ENCODE measurements at places on chromosomes 5 and 9.

DNA sequence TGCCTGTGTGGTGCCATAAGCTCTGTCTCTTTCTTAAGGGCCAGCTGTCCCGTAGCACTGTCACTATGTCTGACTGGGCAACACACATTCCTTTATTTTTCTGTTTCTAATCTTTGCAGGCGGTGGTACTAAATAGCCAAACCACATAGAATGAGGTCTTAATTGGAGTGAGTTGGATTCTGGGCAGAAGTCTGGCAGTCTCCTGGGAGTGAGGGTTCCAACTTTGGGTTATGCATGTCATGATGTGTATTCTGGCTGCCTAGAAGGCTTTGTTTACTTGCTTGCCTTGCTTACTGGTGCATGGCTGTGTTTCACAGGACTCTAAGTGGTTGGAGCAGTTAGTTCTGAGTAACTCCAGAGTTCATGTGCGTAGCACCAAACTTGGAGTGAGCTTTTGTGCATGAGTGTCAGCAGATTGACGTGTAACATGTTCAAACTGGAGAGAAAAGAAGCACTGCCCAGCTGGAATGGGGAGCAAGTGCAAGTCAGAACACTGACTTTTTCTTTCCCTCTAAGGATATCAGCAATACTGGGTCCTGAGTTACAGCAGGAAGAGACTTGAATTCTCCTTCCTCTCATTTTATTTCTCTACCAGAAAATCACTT, 185.8 kb downstream of the PCSK1 start:
- DNase-seq = no peak

- DNase-seq = no peak
Measured at GRCh38 chr5:135714126-135714894, 120.2 kb upstream of the SLC25A48 start.

DNA sequence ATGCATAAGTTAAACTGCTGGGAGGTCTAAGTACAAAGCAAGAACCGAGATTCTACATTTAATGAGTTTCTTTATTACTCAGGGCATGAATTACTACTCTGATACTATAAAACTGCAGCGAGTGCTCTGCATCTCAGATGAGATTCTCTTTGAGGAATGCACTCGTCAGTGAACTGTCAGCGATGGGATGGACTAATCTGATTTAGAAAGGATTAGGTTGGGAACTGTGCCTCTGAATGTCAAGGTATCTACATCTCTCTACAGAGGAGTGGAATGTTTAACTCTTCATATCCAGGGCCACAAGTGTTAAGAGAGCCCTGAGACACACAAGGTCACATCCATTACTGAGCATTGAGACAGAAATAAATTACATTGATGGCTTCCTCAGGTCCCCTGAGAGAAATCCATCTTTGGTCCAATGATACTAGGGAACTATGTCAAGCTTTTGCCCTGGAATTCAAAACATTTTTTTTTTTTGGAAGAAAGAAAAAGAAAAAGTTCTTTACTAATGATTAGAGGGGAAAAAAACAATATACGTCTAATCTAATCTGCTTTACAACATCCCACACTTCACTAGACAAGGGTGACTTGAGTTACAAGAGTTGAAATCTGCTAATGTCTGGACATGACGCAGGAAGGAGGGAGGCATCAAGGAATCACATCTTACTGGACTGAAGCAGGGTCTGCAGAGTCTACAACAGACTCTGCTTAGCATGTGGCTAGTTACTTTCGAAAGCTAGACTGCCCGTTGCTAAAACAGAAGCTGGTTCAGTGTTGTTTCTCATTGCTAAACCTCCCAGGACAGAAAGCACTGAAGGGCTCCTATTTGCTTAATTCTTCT, 270.0 kb upstream of the TLE4 start:
- no peak for DNase-seq

- DNase-seq = no peak
Measured at GRCh38 chr5:22521521-22521920, 331.6 kb downstream of the CDH12 start.

- DNase-seq = no peak
Measured at GRCh38 chr9:2662496-2662895, 40.9 kb downstream of the VLDLR start.

DNA sequence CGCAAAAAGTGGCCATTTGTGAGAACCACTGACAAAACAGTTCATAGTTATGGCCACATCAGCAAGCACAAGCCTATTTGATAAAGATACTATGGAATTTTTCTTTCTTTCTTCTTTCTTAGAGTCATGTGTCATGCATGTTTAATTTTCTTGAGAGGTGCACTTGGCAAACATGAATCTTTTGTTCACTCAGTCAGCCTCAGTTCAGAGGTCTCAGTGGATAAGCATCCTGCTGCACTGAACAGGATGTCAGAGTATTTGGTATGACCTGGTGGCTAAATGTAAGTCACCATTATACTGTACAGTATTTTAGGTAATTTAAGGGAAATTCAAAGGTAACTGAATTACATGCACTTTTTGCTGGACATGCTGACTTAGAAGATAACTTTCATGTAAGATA, 5.4 kb downstream of the NNT start:
- DNase-seq = no peak

GRCh38 chr9:8206720-8207119, 407.1 kb upstream of the DMAC1 start:
- no peak for DNase-seq

- no peak for DNase-seq
Measured at GRCh38 chr9:133054966-133055365, 6.8 kb upstream of the CEL start.

GRCh38 chr9:120365386-120365785, 214.6 kb downstream of the CDK5RAP2 start:
- no peak for DNase-seq

- no peak for DNase-seq
Measured at GRCh38 chr9:134551644-134552348, 89.8 kb upstream of the COL5A1 start.

DNA sequence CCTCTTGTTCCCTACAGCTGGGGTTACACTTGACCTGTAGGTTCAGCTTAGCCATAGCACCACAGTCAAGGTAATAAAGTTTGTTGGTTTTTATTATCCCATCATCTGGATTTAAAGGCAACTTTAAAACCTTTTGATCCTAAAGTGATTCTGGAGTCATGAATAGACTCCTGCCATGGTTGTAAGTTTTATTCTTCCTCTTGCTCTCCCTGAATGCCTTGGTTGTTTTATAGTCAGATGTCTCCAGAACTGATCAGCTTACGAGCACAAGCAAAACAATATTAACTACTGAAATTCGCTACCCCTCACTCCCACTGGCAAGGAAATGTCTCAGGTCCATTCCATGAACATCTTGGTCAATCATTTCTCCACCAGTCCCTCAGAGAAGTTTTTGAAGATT, 1328.6 kb downstream of the PTPRD start:
- DNase-seq = no peak

DNA sequence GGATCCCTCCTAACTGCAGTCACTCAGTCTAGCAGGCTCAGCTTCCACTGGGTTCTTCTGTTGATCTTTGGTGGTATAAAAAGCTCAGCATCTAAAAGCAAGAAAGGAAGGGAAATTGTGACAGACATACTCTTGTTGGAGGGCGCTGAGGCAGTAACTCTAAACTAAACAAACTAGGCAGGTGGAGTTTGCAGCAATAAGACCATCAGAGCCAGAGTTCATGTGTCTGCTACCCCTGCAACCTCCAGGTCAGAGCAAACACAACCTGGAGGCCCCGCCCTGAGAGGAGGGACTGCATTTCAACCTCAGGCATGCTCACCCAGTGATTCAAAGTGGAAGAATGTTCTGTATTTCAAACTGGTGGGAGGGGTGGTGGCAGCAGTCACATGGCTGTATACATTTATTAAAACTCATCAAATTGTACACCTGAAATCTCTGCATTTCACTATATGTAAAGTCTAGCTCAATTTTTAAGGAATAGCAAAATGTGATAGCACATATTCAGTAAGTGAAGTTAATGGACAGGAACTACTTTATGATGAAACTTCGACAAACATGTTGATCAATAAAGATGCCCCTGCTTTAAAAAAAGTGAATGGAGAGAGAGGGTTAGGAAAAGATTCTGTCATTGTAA, 7.1 kb downstream of the ACTL7A start:
- no peak for DNase-seq

DNA sequence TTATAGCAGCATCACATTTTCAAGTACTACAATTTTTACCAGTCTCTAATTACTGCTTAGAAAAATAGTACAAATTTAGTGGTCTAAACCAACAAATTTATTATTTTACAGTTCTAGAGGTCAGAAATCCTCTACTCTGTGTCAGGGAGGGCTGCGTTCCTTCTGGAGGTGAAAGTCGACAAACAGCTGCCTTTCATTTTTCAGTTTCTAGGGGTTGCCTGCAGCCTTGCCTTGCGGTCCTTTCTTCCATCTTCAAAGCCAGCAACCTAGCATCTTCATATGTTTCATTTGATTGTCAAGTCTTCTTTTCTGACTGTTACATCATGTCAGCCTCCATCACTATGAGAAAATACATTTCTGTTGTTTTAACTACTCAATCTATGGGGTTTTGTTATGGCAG, 1022.1 kb downstream of the CDH18 start:
- DNase-seq = no peak

DNA sequence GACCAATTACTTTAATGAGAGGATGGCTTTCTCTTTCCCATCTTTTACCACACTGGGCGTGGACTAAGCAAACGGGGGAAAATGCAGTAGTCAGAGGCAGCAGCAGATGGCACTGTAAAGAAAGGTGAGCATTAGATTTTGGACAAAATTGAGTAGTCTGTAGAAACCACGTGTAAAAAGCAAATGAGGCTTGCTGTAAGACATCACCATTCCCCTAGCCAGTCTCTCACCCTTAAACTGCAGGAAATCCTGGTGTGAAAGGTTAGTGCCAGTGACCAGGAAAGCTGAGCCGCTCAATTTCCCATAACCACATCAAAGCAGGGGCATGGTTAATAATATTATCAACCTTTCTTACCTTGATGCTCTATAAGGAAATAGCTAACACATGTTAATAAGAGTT, 31.8 kb downstream of the SPATA31C2 start:
- DNase-seq = no peak
